ENCODE measurements at places on chromosomes 1 and 21.
A peak's percentile ranks its signal among the peaks of the same experiment; 100 is the strongest.

- DNase-seq, result no peak
Observed at GRCh38 chr1:34213956-34214355, 37.2 kb downstream of the C1orf94 start.

- DNase-seq, result peak; percentile 50
Observed at GRCh38 chr1:185044981-185045813, at the start of gene RNF2. Gene RNF2 (plus strand): TSS chr1:185045558. CDS start chr1:185087554, 41,996 bp downstream.

GRCh38 chr1:199081739-199082138 lies 442.9 kb downstream of the PTPRC start:
- DNase-seq, result no peak

DNA sequence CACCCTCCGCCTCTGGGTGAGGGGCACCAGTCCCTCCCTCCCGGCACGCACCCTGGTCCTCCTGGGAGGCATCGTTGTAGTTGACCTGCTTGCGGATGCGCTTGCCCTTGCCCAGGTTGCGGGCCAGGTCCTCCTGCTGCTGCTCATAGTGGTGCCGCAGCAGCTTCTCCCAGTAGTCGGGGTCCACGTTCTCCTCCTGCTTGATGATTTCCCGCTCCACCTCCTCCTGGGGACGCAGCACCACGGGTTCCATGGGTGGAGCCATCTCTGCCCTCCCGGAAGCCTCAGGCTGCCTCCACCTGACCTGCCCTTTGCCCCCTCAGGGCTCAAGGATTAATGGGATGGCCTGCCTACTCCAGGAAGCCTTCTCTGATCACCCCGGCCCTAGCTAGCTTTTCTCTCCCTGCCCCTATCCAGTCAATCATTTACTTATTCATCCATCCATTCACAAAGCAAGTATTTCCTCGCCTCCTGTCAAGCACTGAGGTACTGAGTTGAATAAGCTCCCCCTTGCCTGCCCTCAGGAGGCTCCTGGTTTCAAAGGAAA lies 53.5 kb downstream of the CHD5 start:
- no peak for DNase-seq

- DNase-seq, result peak; percentile 96
Observed at GRCh38 chr1:181117648-181118449, 29.3 kb downstream of the IER5 start.

DNA sequence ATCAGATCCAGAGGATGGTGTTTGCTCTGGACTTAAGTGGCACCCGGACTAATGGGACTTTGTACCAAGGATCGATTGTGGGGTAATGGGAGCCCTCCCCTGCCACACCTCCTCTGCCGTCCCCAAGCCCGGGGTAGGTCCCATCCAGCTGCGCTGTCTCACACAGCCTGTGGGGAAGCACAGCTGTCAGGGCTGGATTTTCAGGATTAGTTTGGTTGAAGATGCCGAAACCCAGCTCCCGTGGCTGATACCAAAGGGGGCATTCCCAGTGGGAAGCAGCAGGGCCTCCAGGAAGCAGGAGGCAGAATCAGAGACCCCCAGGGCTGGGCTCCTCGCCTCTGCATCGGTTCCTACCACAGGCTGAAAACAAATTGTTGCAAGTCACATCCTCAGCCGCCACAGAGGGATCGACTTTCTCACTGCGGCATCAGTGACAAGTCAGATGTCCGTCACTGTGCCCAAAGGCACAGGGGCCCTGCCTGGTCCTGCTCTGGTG lies 59.7 kb downstream of the MATN1 start:
- DNase-seq, result no peak

DNA sequence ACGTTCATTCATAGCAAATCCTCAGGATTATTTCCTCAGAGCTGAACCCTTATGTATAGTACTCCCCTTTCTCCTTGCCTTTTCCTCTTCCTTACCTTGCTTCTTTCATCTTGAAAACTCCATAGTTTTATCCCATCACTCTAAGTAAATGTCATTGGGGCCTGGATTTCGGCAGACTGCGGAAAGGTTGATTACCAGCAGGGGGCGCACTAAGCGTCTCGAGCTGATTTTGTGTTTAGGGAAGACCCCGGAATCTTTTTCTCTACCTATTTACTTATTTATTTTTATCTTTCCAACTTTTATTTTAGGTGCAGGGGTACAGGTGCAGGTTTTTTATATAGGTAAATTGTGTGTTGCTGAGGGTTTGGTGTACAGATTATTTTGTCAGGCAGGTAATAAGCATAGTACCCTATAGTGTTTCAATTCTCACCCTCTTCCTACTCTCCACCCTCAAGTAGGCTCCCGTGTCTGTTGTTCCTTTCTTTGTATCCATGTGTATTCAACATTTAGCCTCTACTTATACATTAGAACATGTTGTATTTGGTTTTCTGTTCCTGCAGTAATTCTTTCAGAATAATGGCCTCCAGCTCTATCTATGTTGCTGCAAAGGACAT lies 11.4 kb upstream of the MTARC1 start:
- no peak for DNase-seq

GRCh38 chr1:4452701-4453100 lies 201.7 kb upstream of the AJAP1 start:
- DNase-seq, result no peak

DNA sequence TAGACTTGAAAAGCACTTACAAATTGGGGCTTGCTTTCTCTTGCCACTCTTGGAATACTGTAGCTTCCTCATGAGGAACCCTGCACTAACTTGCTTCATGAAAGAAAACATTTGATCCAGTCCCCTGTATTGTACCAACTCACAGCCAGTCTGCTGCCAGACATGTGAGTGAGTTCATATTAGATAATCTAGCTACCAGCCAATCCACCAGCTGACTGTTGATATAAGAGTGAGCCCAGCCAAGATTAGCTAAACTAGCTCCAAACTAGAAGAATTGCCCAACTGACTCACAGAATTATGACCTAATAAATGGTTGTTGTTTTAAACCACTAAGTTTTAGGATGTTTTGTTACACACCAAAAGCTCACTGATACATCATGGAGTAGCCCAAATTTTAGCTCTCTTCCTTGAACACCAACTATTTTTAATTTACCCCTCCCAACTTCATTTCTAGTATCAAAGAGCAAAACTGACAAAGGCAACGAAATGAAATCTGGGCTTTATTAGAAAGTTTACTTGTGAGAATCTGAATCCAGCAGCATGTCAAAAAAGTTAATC lies 6.6 kb upstream of the RGS8 start:
- DNase-seq, result no peak

GRCh38 chr1:3170561-3171453 lies 101.8 kb downstream of the PRDM16 start:
- peak; percentile 4 for DNase-seq

GRCh38 chr1:68331117-68331865 lies 99.0 kb upstream of the WLS start:
- DNase-seq, result peak; percentile 93

DNA sequence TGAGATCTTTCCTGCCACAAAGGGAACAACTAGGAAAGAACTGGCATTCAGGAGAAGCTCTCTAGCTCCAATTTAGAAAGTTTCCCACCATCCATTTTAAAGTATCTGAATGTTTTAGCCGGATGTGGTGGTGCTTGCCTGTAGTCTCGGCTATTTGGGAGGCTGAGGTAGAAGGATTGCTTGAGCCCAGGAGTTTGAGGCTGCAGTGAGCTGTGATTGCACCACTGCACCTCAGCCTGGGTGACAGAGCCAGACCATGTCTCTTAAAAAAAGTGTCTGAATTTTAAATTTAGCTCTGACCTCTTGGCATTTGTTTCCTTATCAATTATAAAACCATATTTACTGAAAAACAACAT lies 67.2 kb downstream of the RPAP2 start:
- DNase-seq, result no peak

DNA sequence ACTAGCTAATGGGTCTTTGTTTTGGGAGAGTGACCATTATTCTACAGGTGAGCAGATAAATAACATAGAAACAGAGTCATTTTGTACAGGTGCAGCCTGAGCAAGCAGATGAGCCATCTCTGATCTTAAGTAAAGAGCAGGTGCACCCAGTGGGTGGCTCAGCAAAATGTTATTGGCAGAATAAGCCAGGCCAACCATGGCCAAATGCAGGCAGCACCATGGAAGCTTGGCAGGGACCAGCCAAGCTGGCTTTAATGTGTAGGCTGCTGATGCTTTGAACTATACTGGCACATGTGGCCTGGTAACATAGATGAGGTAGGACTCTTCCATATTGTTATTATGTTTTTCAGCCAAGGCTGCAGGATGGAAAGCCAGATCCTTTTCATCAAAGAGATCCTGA lies 553.3 kb upstream of the ZRANB2 start:
- no peak for DNase-seq

- DNase-seq, result peak; percentile 64
Observed at GRCh38 chr1:19635646-19636045, 8.5 kb upstream of the NBL1 start.

- peak; percentile 23 for DNase-seq
Observed at GRCh38 chr1:241310451-241310850, 46.6 kb downstream of the RGS7 start.

DNA sequence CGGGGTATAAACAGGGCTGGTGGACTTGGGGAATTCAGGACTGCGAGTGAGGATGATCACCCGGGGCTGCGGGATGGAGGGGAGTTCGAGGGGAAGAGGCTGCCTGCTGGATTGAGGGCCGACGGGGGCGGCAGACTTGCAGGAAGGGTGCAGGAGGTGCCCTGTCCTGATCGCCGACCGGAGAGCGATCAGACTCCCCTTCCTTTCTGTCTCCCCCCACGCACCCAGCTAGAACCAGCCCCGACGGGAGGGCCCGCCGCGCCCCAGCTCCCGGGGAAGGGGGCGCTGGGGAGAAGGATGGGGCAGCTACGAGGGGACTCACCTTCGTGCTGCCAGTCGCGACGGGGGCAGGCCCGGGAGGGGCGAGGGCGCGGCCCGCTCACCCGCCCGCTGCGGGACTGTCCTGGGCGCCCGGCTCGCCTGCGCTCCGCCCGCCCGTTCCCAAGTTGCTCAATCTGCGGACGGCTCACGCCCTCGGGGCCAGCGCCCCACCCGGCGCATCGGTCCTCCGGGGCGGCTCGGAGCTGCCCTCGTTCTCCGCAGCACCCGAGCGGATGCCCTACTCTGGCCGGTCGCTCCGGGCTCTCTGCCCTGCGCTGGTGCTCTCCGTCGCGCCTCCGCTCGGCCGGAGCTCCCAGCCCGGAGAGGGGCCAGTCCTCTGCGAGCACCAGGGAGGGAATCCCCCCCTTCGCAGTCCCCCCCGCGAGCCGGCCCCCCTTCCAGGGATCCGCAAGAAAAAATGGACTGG lies at the start of gene RSPO1:
Gene RSPO1, minus strand, starts transcription at position 649 of the 748 bp plus-strand sequence. CDS start 5,231 bp downstream, outside the sequence.
- no peak for DNase-seq

GRCh38 chr1:909861-910310 lies 13.8 kb upstream of the SAMD11 start:
- DNase-seq, result no peak

GRCh38 chr1:17725811-17726582 lies 29.1 kb upstream of the ACTL8 start:
- no peak for DNase-seq

- no peak for DNase-seq
Observed at GRCh38 chr1:40712997-40713396, 21.5 kb downstream of the NFYC start.

DNA sequence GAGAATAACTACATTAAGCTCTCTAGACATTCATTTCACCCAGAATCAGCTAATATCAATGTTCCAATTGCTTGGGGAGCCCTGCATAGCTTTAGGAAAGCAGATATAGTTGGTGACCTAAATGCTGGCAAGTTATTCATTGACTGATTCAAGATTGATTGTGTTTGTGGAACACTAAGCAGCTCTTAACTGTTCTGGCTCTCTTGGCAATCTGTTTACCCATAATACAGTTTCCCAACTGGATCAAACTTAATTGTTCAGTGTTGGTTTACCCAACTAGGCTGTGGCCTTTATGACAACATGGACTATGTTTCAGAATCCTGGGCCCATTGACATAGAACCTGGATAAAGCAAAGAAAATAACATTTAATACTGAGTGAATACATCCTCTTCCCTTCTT lies 83.7 kb downstream of the NRDC start:
- DNase-seq, result no peak

DNA sequence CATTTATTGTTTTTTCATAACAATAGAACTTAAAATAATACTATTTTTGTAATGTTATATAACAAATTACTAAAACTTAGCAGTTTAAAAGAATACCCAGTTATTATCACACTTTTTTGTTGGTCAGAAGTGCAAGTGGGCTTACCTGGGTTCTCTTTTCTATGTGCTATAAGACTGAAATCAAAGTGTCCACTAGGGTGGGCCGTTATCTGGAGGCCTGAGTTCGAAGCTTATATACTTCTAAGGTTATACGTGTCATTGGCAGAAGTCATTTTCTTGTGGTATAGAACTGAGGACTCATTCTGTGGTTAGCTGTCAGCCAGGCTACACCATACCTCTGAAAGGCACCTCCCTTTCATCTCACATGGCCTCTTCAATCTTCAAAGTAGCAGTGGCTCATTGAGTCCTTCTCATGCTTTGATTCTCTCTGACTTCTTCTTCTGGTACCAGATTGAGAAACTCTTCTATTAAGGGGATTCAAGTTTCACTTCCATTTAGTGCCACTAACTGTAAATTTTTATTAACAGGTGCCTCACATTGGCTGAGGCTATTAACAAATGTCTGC lies 414.3 kb downstream of the AMY1C start:
- no peak for DNase-seq

DNA sequence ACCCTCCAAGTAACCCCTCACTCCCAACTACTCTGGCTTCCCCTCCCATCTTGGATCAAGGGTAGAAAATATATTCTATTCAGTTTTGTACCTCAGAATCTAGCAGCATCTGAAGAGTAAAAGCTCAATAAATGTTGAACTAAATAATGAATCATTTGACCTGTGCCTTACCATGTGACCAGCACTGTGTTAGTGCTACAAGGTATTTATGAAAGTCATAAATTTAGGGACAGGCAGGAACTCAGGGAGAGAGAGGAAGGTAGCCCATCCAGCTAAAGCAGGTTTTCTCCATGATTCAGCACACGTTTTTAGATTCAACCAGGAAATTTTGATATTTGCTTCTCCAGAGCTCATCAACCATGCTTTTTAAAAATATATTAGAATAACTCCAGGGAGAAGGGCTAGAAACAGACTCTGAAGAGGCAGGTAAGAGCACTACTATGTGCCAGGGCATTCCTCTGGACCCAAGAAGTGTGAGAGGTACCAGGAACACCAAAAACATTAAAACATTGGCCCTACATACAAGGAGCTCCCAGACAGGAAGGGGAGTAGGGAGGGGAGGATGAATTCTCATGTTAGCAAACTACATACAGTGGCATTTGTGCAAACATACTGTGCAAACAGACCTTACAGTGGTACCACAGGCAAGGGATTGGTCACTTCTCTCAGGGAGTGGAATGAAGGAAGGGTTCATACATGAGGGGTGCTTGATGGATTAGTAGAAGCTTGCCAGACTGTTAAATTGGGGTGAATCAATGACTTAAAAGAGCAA lies 64.3 kb downstream of the FYB2 start:
- no peak for DNase-seq

GRCh38 chr1:19476450-19477190 lies 8.7 kb downstream of the CAPZB start:
- DNase-seq, result no peak

GRCh38 chr21:44298301-44298700 lies 1.6 kb upstream of the PFKL start:
- DNase-seq, result peak; percentile 28

DNA sequence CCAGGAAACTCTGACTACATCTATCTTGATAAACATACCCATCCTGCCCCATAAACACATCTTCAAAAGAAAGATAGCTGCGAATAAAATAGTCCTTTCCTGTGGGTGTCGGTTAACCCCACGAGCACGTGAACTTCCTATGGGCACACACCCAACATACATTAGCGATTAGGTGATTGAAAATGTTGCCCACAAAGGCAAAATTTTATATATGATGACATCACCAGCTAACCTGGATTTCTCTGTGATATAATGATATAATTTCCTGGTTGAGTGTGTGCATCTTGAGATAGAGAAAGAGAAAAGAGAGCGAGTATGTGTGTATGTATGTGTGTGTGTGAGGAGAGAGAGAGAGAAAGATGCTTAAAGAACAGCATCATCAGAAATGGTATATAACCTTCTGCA lies 296.1 kb downstream of the PTPRC start:
- DNase-seq, result peak; percentile 67
